ENCODE measurements at places on chromosomes 3 and 15. TPM values are rescaled to one million over a fixed set of nuclear protein-coding genes. Genes with fewer than 3 reads are reported as not detected.

Gene THBS1
- 3.8 TPM for total RNA-seq

Gene UBA7
- 331 TPM for total RNA-seq

Gene SPINT1
- 0.42 TPM for total RNA-seq

Gene STRA6
- total RNA-seq = not detected

Gene KCNAB1
- total RNA-seq = 0.16 TPM

Gene RETNLB
- total RNA-seq = not detected

Gene PODXL2
- 2.5 TPM for total RNA-seq

Gene CAND2
- total RNA-seq = 4.1 TPM

Gene SLC28A2
- total RNA-seq = not detected

Gene IL17RE
- 1.3 TPM for total RNA-seq

Gene SAMD7
- total RNA-seq = not detected

Gene KCNH8
- total RNA-seq = 0.58 TPM

Gene PPM1L
- 5.9 TPM for total RNA-seq

Gene GOLGA8G
- total RNA-seq = not detected

Gene DOCK3
- total RNA-seq = 1.9 TPM

Gene CIP2A
- total RNA-seq = 7.8 TPM

Gene RARRES1
- total RNA-seq = not detected

- peaks cover 22% of the 10 kb centered on the region for H3K4me1 ChIP-seq
- H3K27me3 ChIP-seq = peaks cover 48% of the 10 kb centered on the region
- no peak overlapping the region for H3K27ac ChIP-seq
- peak; percentile 25 for DNase-seq
- H3K4me3 ChIP-seq = no peak overlapping the region
Observed at GRCh38 chr15:48966595-48967301, 3.0 kb upstream of the SHC4 start.

DNA sequence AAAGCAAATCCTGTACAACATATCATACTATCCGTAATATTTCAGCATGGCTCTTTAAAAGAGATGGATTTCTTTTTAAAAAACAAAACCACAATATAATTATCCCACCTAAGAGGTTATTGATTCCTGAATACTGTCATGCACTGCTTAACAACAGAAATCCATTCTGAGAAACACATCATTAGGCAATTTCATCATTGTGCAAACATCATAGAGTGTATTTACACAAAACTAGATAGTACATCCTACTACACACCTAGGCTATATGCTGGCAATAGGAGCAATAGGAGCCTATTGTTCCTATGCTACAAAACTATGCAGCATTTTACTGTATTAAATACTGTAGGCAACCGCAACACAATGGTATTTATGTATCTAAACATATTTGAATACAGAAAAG, 242.0 kb downstream of the NEK10 start:
- H3K4me1 ChIP-seq = no peaks in the 10 kb centered on the region
- DNase-seq = no peak
- H3K27me3 ChIP-seq = no peaks in the 10 kb centered on the region
- no peak overlapping the region for H3K27ac ChIP-seq

GRCh38 chr15:60936186-60936585, 292.9 kb downstream of the RORA start:
- H3K4me3 ChIP-seq = no peak overlapping the region
- H3K36me3 ChIP-seq = no peaks in the 10 kb centered on the region
- DNase-seq = no peak
- no peaks in the 10 kb centered on the region for H3K4me1 ChIP-seq

- DNase-seq = no peak
- H3K4me1 ChIP-seq = no peaks in the 10 kb centered on the region
- H3K27ac ChIP-seq = no peak overlapping the region
- no peaks in the 10 kb centered on the region for H3K27me3 ChIP-seq
- no peak overlapping the region for H3K4me3 ChIP-seq
- H3K36me3 ChIP-seq = peaks cover 5% of the 10 kb centered on the region
Observed at GRCh38 chr15:87492321-87492720, 764.2 kb downstream of the NTRK3 start.

DNA sequence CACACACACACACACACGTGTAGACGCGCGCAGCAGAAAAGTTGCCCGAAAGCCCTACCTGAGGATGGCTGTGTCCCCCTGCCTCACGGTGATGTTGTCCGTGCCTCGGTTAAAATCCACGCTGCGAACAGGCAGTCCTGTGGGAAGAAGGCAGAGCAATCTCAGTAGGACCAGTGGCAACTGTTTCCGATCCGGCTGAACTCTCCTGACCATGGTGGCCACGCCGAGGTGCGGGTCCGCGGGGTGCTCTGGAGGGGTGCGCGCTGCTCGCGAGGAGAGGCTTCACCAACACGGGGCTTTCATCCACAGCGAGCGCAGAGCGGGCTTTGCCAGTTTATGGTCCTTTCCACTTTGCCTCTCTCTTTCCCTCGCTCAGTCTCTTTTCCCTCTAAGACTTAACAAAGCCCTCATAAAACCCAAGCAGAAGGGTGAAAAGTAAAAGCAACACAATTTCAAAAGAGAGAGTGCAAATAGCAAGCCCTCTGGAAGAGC, 422 bp downstream of the LSAMP start:
- no peaks in the 10 kb centered on the region for H3K36me3 ChIP-seq
- DNase-seq = no peak
- no peak overlapping the region for H3K27ac ChIP-seq
- H3K27me3 ChIP-seq = peaks cover 23% of the 10 kb centered on the region
- H3K4me1 ChIP-seq = no peaks in the 10 kb centered on the region

GRCh38 chr3:169118666-169119370, 544.7 kb downstream of the MECOM start:
- DNase-seq = no peak
- H3K36me3 ChIP-seq = no peaks in the 10 kb centered on the region
- H3K4me1 ChIP-seq = no peaks in the 10 kb centered on the region
- peaks cover 3% of the 10 kb centered on the region for H3K27me3 ChIP-seq
- no peak overlapping the region for H3K4me3 ChIP-seq

- H3K4me1 ChIP-seq = no peaks in the 10 kb centered on the region
- no peak for DNase-seq
- H3K27ac ChIP-seq = no peak overlapping the region
- no peak overlapping the region for H3K4me3 ChIP-seq
Observed at GRCh38 chr3:133783762-133784161, 21.9 kb upstream of the SRPRB start.

DNA sequence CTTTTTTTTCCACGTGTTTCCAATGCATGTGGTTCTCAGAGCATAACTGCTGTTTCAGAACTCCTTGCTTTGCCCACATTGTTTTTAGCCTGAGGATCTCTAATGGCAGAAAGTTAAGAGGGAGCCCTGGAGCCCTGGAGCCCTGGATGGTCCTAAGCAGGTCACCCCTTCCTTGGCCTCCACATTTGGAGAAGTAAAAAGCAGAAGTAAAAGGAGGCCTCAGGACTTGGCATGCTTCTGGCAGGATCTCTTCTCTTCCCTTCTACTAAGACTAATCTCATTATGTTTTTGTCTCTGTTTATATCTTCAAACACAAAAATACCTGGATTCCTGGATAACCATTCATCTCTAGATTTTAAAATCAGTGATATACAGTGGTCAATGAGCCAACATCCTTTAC, 50.1 kb downstream of the P2RY1 start:
- no peak for DNase-seq
- H3K36me3 ChIP-seq = no peaks in the 10 kb centered on the region
- H3K4me1 ChIP-seq = no peaks in the 10 kb centered on the region

DNA sequence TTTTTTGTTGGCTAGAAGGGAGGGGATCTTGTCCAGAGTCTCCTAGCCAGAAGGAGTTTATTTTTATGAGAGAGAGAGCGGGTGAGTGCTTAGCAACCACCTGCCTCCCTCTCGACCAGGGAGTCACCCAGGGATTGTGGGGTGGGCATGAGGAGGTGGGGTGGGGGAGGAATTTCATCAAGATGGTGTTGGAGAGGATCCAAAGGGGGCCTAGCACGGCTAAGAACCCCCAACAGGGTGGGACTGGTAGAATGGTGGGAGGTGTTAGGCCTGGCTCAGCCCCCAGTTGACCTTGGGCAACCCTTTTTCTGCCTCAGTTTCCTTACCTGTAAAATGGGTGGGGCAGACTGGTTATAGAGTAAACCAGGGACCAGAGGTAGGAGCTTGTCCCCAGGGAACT, 1.8 kb downstream of the SLC6A6 start:
- H3K4me3 ChIP-seq = peak overlapping the region; percentile 96
- H3K27me3 ChIP-seq = no peaks in the 10 kb centered on the region
- H3K4me1 ChIP-seq = peaks cover 24% of the 10 kb centered on the region
- H3K36me3 ChIP-seq = no peaks in the 10 kb centered on the region
- H3K27ac ChIP-seq = peak overlapping the region; percentile 19

GRCh38 chr3:160665784-160666526, 11.0 kb upstream of the ARL14 start:
- no peak for DNase-seq
- H3K27me3 ChIP-seq = peaks cover 5% of the 10 kb centered on the region
- H3K4me1 ChIP-seq = no peaks in the 10 kb centered on the region
- no peak overlapping the region for H3K4me3 ChIP-seq
- no peak overlapping the region for H3K27ac ChIP-seq

DNA sequence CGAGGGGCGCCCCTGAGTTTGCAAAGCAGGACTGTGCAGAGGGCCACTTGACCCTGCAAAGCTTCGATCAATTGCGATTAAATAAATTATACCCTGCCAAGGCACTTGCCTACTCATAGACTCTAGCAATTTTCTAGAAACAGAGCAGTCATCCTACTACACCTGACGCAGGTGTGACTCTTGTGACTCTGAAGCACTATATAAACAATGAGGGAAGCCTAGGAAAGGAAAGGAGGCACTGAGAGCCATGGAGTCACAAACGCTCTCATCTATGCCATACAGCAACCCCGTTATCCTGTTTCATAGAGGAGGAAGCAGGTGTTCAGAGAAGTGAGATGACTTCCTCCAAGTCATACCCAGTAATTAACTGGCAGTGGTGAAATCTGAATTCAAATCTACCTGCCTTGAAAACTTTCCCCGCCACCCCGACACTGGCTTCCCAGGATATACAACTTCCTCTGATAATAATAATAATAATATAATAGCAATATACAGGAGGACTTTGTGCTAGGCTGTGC, 14.4 kb downstream of the ARHGEF3 start:
- no peaks in the 10 kb centered on the region for H3K27me3 ChIP-seq
- DNase-seq = no peak
- H3K36me3 ChIP-seq = peaks cover under 1% of the 10 kb centered on the region
- H3K4me3 ChIP-seq = peak overlapping the region; percentile 41

- H3K4me1 ChIP-seq = no peaks in the 10 kb centered on the region
- DNase-seq = no peak
- no peaks in the 10 kb centered on the region for H3K27me3 ChIP-seq
Observed at GRCh38 chr3:71956716-71957115, 171.8 kb upstream of the PROK2 start.

DNA sequence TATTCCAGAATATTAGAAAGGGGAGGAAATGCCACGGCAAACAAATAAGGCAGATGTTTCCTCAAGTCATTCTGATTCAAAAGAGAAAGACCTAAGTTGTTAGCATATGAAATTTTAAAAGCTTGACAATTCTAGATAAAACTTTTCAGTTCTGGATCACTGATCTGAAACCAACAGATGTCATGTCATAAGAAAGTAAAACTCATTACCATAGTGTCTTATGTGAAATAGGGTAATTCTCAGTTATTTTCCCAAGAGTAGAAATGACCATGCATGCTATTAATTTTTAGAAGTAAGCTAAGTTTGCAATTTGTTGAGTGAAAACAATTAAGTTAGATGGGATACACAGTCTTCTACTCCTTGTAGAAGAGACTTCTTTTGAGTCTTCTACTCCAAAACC, 630.3 kb downstream of the NAALADL2 start:
- H3K27me3 ChIP-seq = no peaks in the 10 kb centered on the region
- no peaks in the 10 kb centered on the region for H3K36me3 ChIP-seq

DNA sequence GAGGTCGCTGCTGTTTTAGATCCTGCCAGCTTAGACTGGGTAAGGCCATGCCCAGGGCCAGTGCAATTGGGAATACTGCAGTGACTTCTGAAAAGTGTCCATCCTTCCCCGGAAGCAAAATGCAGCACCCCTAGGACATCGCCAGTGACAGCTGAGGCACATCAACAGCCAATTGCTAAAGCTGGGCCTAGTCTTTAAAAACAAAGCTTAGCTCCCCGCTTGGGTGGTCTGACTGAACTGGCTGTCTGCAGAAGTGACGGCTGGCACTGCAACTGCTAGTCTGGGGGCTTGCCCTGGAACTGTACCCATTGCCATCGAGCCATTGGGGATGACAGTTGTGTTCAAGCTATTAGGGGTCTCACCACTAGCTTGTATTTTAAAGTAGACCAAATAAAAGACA, 4.3 kb downstream of the LYSMD4 start:
- H3K27ac ChIP-seq = no peak overlapping the region
- DNase-seq = no peak
- peaks cover 2% of the 10 kb centered on the region for H3K36me3 ChIP-seq
- H3K4me1 ChIP-seq = peaks cover 7% of the 10 kb centered on the region
- H3K27me3 ChIP-seq = no peaks in the 10 kb centered on the region

DNA sequence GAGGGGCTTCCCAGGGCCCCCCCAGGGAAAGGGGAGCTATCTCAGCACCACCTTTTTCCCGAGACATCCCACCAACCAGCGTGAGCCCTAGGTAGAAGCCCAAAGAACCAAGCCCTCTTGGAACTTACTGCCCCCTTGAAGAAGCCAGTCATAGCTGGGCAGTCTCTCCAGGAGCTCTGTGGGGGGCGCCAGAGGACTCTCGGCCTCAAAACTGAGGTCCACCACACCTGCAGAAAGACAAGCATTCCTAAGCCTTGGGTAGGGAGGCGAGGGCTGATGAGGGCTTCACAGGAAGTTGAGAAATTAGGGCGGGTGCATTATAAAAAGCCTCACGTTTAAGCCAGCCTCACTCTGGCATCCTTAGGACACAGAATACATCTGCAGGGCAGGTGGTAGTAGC, 9.0 kb downstream of the SSUH2 start:
- peaks cover 14% of the 10 kb centered on the region for H3K27me3 ChIP-seq
- H3K4me1 ChIP-seq = no peaks in the 10 kb centered on the region
- H3K4me3 ChIP-seq = no peak overlapping the region
- DNase-seq = no peak
- H3K27ac ChIP-seq = no peak overlapping the region

- no peak for DNase-seq
- H3K36me3 ChIP-seq = no peaks in the 10 kb centered on the region
- H3K27me3 ChIP-seq = no peaks in the 10 kb centered on the region
Observed at GRCh38 chr3:106611841-106612240, 743.0 kb upstream of the CBLB start.

DNA sequence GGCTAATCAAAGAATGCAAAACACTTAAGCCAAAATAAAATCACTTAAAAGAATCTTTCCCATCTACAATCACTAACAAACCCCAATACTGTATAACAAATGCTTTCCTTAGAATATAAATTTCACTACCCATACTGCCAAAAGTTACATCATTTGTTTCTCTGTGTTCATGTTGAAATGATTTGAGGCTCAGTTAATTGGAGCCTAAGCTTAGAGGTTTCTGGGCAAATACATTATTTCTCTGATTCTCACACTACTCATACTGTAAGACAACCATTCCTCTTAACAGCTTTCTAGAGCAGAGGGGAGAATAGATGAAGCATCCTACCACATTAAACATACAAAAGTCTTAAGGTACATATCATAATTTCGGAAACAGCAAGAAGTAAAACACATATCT, 2.1 kb downstream of the RIOX2 start:
- peaks cover 76% of the 10 kb centered on the region for H3K4me1 ChIP-seq
- no peak for DNase-seq
- peak overlapping the region; percentile 88 for H3K4me3 ChIP-seq
- H3K27ac ChIP-seq = peak overlapping the region; percentile 8

- no peak overlapping the region for H3K4me3 ChIP-seq
- H3K27ac ChIP-seq = no peak overlapping the region
- peaks cover 26% of the 10 kb centered on the region for H3K4me1 ChIP-seq
- no peaks in the 10 kb centered on the region for H3K36me3 ChIP-seq
- no peaks in the 10 kb centered on the region for H3K27me3 ChIP-seq
Observed at GRCh38 chr15:52660192-52660591, 19.0 kb downstream of the ATOSA start.

- H3K4me3 ChIP-seq = no peak overlapping the region
- H3K36me3 ChIP-seq = no peaks in the 10 kb centered on the region
- peaks cover 5% of the 10 kb centered on the region for H3K27me3 ChIP-seq
- H3K4me1 ChIP-seq = no peaks in the 10 kb centered on the region
- DNase-seq = no peak
- no peak overlapping the region for H3K27ac ChIP-seq
Observed at GRCh38 chr3:39668420-39668819, 141.0 kb upstream of the MYRIP start.

Data from naive thymus-derived CD8-positive, alpha-beta T cell (primary cell).